ENCODE measurements at places on chromosomes 6 and 20.

DNA sequence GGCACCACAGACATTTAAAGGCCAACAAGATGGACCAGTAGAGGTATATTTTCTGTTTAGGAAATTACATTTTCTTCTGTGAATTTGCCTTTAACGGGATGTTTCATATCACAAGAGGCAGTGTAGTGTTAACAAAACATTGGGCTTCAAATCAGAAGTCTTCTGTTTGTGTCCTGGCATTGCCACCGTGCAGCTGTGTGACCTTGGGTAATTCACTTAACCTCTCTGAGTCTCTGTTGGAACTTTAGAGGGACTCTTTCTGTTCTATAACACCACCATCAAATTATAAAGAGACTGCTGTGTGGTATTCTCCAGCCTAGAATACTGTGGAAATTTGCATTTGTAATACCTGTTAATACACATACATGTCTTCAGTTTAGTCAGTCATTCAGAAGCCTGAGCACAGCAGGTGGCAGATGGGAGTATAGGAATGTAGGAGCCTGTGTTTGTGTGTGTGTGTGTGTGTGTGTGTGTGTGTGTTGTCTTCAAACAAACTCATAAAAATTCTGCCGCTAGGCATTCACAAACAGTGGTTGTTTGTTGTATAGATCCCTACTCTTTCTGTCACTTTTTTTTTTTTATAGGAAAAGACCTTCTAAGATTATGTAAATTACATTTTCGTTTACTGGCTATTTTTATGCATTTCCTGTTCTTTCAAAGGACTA is 22.6 kb downstream of the UST start:
- no peak for DNase-seq

- DNase-seq, result no peak
Observed at GRCh38 chr6:21111093-21111725, 482.3 kb upstream of the SOX4 start.

GRCh38 chr20:10259166-10259565 is 40.5 kb downstream of the SNAP25 start:
- no peak for DNase-seq

DNA sequence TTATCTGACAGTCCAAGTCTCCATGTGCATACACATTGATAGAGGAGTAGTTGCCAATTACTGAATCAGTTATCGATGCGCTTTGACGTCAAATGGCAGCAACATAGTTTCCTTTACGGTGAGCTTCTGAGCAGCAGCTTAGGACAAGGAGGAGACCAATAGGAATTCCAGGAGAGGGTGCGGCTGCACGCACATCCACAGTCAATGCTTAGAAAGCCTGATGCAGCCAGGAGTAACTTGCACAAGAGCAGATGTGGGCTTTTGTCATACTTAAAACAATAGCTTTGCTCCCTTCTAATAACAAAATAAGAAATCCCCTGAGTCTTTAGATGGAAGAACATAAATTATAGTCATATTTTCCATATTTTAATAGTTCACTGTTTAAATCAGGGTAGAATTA is 442.1 kb downstream of the BCKDHB start:
- no peak for DNase-seq

DNA sequence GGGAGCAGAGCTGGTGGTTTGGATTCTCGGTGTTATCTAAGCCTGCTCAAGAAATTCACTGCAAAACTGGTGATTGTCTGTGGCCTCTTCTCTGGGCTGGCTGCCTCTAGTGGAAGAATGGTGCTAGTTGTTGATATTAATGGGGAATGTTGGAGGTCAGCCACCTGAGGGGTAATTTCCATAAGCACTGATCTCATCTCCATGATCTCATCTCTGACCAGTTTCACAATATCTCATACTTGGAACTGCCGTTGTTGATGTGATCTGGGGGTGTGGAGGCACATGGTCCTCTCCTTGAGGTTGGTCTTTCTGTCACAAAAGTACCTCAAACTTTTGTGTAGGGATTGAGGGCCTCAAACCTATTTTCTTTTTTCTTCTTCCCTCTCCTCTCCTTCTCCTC is 102.6 kb downstream of the CD109 start:
- DNase-seq, result no peak

DNA sequence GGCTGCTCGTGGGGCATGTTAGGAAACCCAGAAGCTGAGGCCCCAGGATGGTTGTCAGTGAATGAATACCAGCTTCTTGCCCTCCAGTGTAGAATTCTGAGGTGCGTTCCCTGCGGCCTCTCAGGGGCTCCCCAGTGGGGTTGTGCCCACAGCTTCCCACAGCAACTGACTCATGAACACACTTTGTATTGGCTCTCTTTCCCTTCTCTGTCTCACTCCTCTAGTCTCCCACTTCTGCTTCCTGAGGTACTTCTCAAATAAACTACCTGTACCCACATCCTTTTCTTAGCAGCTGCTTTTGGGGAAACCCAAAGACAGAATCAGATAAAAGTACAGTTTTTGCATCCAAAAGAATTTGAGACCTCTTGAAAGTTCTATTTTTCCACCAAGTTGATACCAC is 107.7 kb upstream of the JAG1 start:
- no peak for DNase-seq

- DNase-seq, result no peak
Observed at GRCh38 chr6:26627843-26628242, 31.1 kb downstream of the ABT1 start.

DNA sequence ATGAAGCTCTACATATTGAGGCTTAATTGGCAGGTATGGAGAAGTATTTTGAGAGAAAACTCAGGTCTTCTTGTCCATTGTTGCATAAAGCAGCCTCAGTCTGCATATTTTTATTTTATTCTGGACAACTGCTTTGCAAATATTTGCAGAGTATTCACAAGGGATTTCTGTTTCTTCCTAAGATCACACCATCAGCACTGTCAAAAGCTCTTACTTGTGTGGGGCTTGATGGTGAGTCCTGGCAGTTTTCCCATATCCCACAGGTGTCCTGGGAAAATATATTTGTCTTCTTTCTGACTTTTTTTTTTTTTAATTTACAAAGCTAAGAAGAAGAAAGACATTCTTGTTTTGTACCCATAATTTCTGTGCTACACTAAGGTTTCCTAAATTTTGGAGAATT is 16.9 kb upstream of the MLIP start:
- no peak for DNase-seq

DNA sequence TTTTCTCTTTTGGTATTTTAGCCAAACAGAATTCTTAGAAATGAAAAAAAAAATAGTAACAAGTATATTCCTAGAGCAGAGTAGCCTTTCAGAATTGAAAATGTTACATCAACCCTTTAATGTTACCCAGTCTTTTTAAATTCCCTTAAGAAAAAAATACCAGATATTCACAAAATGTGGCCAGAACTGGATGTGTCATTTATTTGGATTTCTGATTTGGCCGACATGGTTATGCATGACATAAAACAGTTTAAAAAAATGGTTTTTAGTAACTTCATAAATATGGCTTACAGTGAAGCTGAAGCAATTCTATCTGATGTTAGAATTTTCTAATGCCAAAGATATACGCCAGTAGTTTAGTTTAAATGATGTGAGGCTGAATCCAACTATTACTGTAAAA is 112.0 kb downstream of the ATXN1 start:
- no peak for DNase-seq

- no peak for DNase-seq
Observed at GRCh38 chr20:62352402-62353288, 14.5 kb downstream of the LAMA5 start.

DNA sequence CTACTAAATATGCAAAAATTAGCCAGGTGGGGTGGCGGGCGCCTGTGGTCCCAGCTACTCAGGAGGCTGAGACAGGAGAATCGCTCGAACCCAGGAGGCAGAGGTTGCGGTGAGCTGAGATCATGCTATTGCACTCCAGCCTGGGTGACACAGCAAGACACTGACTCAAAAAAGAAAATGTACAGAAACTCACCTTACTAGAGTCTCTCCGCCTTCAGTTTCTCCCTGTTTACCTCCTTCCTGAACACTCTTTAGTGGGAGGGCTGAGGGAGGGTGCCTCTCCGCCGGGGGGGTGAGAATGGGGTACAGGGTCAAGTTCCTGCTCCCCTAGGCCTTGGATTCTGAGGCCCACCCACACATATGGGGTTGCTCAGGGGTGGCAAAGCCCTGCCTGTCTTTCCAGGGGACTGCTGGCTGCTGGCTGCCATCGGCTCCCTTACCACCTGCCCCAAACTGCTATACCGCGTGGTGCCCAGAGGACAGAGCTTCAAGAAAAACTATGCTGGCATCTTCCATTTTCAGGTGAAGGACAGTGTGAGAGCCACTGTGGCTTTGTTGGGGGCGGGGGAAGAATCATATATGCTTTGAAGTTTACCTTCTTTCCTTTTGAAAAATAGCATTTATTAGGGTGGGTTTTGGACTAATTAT is 13.4 kb downstream of the CAPN11 start:
- DNase-seq, result no peak

DNA sequence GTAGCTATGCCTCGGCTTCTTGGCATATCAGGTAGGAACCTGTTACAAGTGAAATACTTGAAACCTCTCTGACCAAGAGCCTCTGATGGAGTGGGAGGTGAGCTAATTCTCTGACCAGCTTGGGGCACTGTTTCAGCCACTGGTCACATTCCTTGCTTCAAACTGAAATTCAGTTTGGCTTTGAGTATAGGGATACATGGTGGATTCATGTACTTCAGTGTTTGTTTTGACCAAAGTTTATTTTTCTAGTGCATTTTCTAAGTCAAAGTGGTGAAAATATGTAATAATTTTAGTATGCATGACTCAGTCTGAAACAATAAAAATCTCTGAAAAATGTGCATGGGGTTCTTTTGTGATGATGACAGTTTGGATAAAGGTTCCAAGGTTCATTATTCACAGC is 18.6 kb downstream of the TTPAL start:
- no peak for DNase-seq

DNA sequence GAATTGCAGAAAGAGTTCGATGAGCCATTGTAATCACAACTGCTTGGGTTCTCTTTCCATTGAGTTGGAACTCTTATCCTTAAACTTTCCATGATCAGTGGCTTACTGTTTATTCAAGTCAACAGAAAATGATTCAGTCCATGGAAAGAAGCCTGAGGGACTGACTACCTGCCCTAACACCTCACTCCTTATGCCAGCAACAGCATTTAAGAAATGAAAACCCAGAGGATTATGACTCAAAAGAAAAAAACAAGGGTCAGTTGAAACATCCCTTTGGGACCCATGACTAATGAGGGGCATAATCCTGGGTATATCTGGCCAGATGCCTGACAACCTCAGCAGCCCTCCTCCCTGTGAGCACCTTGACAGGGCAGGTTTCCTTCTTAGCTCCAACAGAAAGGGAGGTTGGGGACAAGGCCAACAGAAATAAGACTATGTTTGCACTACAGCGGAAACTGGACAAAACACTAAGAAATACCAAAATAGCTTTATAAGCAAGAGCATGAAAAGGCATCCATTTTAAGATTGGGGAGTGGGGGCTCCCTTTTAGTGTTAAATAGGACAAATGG is 106.7 kb downstream of the MAP3K5 start:
- no peak for DNase-seq

GRCh38 chr6:145012039-145012662 is 723.2 kb downstream of the EPM2A start:
- no peak for DNase-seq

DNA sequence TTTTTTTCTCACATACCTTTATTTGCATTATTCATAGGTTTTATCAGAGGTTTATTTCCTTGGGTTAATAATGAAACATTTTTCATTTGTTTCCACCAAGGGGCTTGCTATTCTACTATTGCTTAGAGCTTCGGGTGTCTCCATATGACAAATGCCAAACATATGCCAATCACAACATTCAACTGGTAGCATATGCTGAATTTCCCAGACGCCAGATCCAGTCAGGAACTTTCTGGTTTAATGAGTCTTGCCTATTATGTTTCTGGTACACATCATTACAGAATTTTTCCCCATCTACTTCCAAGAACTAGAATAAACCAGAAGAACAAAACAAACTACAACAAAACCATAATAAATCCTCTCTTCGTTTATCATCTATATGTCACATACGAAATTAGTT is 180.7 kb downstream of the PRKN start:
- DNase-seq, result no peak

- DNase-seq, result no peak
Observed at GRCh38 chr6:38775870-38776269, 60.8 kb downstream of the DNAH8 start.

- no peak for DNase-seq
Observed at GRCh38 chr20:11521476-11522365, 396.0 kb upstream of the BTBD3 start.

- DNase-seq, result no peak
Observed at GRCh38 chr6:6931071-6932025, 176.4 kb upstream of the RREB1 start.

DNA sequence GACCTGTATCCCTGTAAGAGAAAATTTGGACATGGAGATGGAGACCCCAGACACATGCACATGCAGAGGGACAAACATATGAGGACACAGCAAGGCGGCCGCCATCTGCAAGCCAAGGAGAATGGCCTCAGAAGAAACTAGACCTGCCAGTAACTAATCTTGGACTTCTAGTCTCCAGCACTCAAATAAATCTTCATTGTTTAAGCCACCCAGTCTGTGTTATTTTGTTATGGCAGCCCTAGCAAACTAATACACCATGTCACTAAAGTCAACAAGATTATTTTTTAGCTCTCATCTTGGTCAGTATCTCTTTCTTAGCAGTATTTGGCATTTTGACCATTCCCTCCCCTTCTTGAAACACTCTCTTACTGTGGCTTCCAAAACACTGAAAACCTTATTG is 26.7 kb downstream of the LATS1 start:
- DNase-seq, result no peak

DNA sequence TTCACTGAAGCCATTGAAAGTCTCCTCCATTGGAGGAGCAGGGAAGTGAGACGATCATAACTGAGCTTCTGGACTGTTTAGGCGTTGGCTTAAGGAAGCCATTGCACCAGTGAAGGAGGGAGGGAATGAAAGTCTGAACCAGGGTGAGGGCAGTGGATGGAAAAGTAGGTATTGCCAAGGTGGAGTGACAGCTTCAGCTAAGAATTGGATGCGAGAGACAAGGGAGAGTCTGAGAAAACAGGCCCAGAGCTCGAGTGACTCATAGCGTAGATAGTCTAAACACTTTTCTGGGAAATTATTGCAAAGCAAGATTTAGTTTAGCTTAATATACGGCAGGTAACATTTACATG is 4.5 kb downstream of the DSP start:
- no peak for DNase-seq

DNA sequence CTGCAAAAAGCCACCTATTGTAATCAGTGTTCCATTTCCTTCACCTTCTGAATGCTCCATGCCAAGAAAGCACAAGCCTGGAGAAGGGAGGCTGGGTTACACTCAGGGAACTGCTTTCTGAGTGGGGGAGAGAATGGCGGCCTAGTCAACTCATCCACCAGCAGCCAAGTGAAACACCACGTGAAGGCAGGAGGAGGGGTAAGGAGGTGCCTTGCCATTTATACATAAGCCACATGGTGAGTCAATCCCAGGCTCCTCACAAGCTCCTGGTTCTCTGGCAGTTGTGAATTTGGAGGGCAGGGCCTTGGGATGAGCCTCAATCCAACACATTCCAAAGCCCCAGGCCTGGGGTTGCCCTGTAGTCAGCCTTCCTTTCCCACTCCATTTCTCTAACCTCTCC is 149.4 kb downstream of the CD24 start:
- DNase-seq, result no peak

GRCh38 chr6:55568808-55569439 is 10.1 kb downstream of the HMGCLL1 start:
- no peak for DNase-seq
